Activated CD4-positive, alpha-beta memory T cell treated with anti-CD3 and anti-CD28 coated beads for 36 hours (primary cell): ENCODE measurements at places on chromosomes 2 and 18. TPM values are rescaled to one million over a fixed set of nuclear protein-coding genes. Genes with fewer than 3 reads are reported as not detected.

- H3K36me3 ChIP-seq: peaks cover 39% of the 10 kb centered on the region
- H3K4me1 ChIP-seq: peaks cover 8% of the 10 kb centered on the region
- H3K27me3 ChIP-seq: no peaks in the 10 kb centered on the region
- no peak for DNase-seq
- no peak overlapping the region for H3K4me3 ChIP-seq
- H3K27ac ChIP-seq: no peak overlapping the region
These were observed 78.3 kb downstream of the KCMF1 start for GRCh38 chr2:85049236-85049635.

TUBB8B gene
- not detected for total RNA-seq

GRCh38 chr2:36461039-36461681 is 105.6 kb downstream of the CRIM1 start:
- H3K27ac ChIP-seq: no peak overlapping the region
- no peak for DNase-seq
- H3K4me1 ChIP-seq: no peaks in the 10 kb centered on the region
- H3K36me3 ChIP-seq: no peaks in the 10 kb centered on the region
- no peaks in the 10 kb centered on the region for H3K27me3 ChIP-seq
- no peak overlapping the region for H3K4me3 ChIP-seq

LIMS1 gene
- total RNA-seq: 104 TPM

DNA sequence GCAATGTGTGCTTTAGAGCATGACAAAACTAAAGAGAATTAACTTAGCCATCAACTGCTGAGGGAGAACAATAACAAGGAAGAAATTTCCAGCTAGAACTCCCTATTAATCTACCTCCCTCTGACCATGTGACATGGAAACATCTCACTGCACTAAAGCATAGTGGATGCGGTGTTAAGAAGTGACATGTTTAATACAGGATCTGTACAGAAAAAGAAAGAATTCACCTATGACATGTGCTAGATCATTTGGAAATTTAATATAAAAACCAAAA is 202.3 kb upstream of the KLHL14 start:
- no peak overlapping the region for H3K27ac ChIP-seq
- no peaks in the 10 kb centered on the region for H3K36me3 ChIP-seq
- no peaks in the 10 kb centered on the region for H3K27me3 ChIP-seq
- no peak for DNase-seq

- peaks cover 2% of the 10 kb centered on the region for H3K4me1 ChIP-seq
- no peak overlapping the region for H3K27ac ChIP-seq
- no peaks in the 10 kb centered on the region for H3K27me3 ChIP-seq
- H3K4me3 ChIP-seq: no peak overlapping the region
- DNase-seq: no peak
These were observed 192.9 kb downstream of the NCK2 start for GRCh38 chr2:105937498-105938097.

- no peaks in the 10 kb centered on the region for H3K4me1 ChIP-seq
- H3K27me3 ChIP-seq: no peaks in the 10 kb centered on the region
- H3K27ac ChIP-seq: no peak overlapping the region
- no peak for DNase-seq
- no peak overlapping the region for H3K4me3 ChIP-seq
These were observed 72.2 kb upstream of the KYNU start for GRCh38 chr2:142805244-142805643.

EMILIN1 gene
- total RNA-seq: 0.51 TPM
